ENCODE measurements at places on chromosomes 13 and 19.
A peak's percentile ranks its signal among the peaks of the same experiment; 100 is the strongest.

DNA sequence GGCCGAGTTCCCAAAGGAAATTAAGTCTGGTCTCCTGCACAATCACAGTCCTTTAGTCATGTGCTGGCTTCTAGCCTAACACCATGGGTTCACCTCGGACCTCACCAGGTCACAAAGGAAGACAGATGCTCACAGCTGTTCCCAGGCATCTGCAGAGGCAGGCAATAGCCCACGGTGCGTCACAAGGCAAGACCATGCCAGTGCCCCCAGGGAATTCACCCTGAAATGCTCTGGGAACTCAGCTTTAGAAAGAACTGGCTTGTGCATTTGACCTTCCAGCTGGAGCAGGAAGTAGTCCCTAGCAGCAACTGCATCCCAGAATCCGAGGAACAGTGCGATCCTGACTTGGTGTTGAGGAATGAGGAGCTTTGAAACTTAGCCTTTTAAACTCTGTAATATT is 96.8 kb upstream of the WASF3 start:
- no peak overlapping the region for H3K4me3 ChIP-seq
- H3K27ac ChIP-seq: no peak overlapping the region
- H3K36me3 ChIP-seq: no peaks in the 10 kb centered on the region
- peaks cover 11% of the 10 kb centered on the region for H3K4me1 ChIP-seq

- no peaks in the 10 kb centered on the region for H3K27me3 ChIP-seq
- DNase-seq: peak; percentile 74
- peak overlapping the region; percentile 96 for H3K27ac ChIP-seq
- peak overlapping the region; percentile 36 for H3K4me3 ChIP-seq
- H3K36me3 ChIP-seq: peaks cover 10% of the 10 kb centered on the region
Measured at GRCh38 chr19:6271721-6272410, 7.9 kb downstream of the MLLT1 start.

GRCh38 chr13:33188093-33188882 is 97.3 kb downstream of the STARD13 start:
- H3K4me3 ChIP-seq: no peak overlapping the region
- H3K27ac ChIP-seq: peak overlapping the region; percentile 65
- no peaks in the 10 kb centered on the region for H3K36me3 ChIP-seq
- no peaks in the 10 kb centered on the region for H3K27me3 ChIP-seq

GRCh38 chr19:9917321-9917720 is 19.0 kb downstream of the OLFM2 start:
- DNase-seq: peak; percentile 43
- H3K4me3 ChIP-seq: no peak overlapping the region
- no peak overlapping the region for H3K27ac ChIP-seq

DNA sequence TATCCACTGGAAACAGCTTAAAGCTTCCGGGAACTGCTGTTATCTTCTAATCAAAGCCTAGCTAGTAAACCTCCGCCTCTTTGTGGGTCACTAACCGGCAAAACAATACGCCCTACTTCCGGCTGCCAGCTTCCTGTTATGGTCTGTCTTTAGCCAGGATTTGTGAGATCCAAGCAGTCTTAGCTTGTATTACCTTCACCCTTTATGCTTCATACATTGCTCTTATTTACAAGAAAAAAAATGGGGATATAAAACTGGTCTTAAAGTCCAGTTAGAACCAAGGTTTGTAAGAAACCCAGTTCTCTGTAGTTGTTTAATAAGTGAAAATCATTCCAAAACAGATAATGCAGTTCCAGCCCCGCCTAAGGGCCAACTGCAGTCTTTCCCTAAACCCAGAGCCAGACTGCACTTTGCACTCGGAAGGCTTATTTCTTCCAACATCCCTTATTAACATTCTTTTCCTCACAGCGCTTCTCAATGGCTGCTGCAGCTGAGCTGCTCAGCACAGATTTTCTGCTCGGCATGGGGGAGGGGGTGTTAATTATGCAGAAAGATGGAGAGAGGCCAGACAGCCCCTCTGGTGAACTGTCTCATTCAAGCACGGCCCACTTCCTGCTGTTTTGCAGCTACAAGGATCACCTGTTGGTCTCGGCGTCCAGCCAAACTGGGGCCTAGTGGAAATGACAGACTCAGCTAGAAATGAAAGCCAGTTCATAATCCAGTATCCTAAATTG is 368.4 kb downstream of the KLF12 start:
- H3K36me3 ChIP-seq: no peaks in the 10 kb centered on the region
- peak; percentile 87 for DNase-seq
- no peak overlapping the region for H3K4me3 ChIP-seq
- H3K27me3 ChIP-seq: no peaks in the 10 kb centered on the region
- H3K27ac ChIP-seq: no peak overlapping the region

DNA sequence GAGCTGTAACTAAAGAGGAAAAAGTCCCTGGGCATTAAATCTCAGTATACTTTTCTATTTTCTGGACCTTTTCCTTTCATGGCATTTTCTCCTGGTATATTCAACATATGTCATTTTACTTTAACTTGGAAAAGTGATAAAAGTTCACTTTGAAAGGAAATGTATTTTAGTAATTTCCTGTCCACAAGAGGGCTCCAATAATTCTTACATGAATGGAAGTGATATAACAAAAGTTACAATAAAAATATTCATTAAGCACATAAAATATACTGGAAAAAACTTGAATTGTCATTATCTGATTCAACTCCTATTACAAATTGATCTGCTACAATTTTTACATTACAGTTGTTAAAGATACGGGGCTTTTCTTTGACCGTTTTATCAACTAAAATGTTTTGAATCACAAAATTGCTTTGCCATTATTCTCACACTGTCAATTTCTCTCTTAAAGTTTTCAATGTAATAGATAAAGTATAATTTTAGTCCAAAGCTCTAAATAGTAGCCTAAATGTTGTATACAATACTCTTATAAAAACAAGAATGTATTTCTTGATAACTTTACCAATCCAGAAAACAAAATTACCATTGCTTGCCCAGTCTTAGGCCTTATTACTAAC is 4.9 kb downstream of the UBL3 start:
- H3K27ac ChIP-seq: no peak overlapping the region
- H3K4me1 ChIP-seq: peaks cover 3% of the 10 kb centered on the region
- no peaks in the 10 kb centered on the region for H3K36me3 ChIP-seq

- no peak overlapping the region for H3K27ac ChIP-seq
- no peaks in the 10 kb centered on the region for H3K27me3 ChIP-seq
- peaks cover 12% of the 10 kb centered on the region for H3K4me1 ChIP-seq
Measured at GRCh38 chr13:29436291-29436690, 159.2 kb downstream of the SLC7A1 start.

DNA sequence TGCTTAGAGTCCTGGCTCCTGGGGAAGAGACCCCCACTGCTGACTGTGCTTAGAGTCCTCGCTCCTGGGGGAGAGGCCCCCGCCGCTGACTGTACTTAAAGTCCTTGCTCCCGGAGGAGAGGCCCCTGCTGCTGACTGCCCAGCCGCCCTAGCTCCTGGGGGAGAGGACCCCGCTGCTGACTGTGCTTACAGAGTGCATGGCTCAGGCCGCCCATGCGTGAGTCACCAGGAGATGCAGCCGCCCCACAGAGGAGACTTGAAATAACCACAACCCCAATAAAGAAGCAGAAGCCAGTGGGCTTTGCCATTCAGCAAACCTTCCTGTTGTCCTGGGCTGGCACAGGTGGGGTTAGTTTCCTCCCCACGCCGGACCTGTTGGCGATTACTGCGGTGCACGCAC is 79.2 kb upstream of the C13orf46 start:
- H3K27me3 ChIP-seq: no peaks in the 10 kb centered on the region
- DNase-seq: peak; percentile 85
- H3K4me3 ChIP-seq: no peak overlapping the region
- peaks cover 9% of the 10 kb centered on the region for H3K4me1 ChIP-seq
- peaks cover 28% of the 10 kb centered on the region for H3K36me3 ChIP-seq

DNA sequence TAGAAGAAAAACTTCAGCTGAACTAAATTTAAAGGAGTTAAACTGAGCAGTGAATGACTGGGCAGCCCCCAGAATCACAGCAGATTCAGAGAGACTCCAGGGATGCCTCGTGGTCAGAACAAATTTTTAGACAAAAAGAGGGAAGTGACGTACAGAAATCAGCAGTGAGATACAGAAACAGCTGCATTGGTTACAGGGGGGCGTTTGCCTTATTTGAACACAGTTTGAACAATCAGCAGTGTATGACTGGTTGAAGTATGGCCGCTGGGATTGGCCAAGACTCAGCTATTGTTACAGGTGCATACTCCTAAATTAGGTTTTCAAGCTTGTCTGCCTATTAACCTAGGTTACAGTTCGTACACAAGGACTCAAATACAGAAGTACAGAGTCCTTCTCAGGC is 2.2 kb upstream of the SPRYD7 start:
- no peak overlapping the region for H3K4me3 ChIP-seq
- no peaks in the 10 kb centered on the region for H3K4me1 ChIP-seq
- no peak overlapping the region for H3K27ac ChIP-seq
- no peaks in the 10 kb centered on the region for H3K27me3 ChIP-seq

DNA sequence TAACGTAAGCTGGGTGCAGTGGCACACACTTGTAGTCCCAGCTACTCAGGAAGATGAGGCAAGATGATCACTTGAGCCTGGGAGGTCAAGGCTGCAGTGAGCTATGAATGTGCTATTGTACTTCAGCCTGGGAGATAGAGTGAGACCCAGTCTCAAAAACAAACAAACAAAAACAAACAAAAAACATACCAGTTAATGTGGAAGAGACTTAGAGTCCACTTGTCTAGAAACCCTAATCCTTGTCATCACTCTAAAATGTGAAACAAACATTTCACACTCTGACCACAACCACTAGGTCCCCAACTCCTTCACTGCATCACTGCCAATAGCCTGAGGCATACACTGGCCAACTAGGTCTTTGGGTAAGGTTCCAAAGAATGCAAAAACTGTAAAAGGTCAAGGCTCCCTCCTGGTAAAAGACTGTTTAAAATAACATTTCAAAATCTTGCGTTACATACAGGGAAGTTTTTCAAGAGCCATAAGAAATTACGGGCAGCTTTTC is 28.6 kb upstream of the CYP2B6 start:
- H3K4me3 ChIP-seq: no peak overlapping the region
- no peaks in the 10 kb centered on the region for H3K4me1 ChIP-seq
- H3K27me3 ChIP-seq: no peaks in the 10 kb centered on the region
- H3K27ac ChIP-seq: no peak overlapping the region

DNA sequence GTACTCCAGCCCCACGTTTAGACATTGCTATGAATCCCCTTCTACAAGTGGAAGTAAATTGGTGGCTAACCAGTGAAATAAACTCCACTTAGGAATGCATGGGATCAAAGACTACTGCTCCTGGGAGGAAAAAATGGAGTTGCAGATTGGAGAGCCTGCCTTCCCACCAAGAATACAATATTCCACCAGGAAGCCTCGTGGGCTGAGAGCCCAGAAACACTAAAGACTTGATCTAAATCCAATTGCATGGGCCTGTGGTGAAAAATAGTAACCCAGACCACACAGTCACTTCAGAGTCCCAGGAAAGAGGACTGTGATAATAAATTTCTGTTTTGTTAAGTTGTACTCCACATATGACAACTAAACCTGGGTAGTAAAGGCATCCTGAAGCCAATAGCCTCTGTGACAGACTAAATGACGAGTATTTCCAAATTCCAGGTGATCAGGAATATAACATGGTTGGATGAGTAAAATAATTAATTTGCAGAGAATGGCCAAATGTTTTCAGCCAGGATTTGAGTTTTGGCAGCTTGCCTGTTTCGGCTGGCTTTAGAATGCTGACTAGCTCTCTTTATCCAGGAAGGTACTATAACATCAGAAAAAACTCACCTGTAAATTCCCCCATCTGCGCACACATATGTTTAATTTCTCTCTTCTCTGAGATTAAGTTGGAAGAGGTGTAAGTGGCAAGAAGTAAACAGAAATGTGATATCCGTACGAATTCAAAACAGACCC is 480.3 kb downstream of the LIG4 start:
- no peaks in the 10 kb centered on the region for H3K27me3 ChIP-seq
- no peaks in the 10 kb centered on the region for H3K36me3 ChIP-seq
- no peaks in the 10 kb centered on the region for H3K4me1 ChIP-seq
- DNase-seq: peak; percentile 59

GRCh38 chr13:30726192-30726591 is 9.2 kb upstream of the ALOX5AP start:
- H3K4me3 ChIP-seq: no peak overlapping the region
- DNase-seq: no peak
- H3K27ac ChIP-seq: no peak overlapping the region
- no peaks in the 10 kb centered on the region for H3K36me3 ChIP-seq
- peaks cover 3% of the 10 kb centered on the region for H3K4me1 ChIP-seq
- H3K27me3 ChIP-seq: no peaks in the 10 kb centered on the region

GRCh38 chr19:33124207-33125098 is 7.5 kb upstream of the WDR88 start:
- no peak overlapping the region for H3K27ac ChIP-seq
- no peaks in the 10 kb centered on the region for H3K27me3 ChIP-seq
- H3K4me1 ChIP-seq: no peaks in the 10 kb centered on the region

DNA sequence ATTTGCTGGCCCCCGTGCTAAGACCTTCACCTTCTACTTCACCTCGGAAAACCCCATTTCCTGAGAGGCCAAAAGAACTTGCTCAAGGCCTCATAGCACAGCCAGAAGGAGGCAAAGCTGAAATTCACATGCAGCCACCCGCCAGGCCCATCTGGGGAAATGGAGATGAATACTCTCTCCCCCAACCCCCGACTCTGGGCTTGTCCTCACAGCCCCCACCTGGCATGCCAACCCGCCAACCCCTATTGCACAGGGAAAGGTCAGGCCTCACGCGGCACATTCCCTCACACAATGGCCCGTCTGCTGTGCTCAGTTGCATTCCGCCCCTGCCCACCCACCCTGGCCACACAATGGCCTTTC is 3.2 kb downstream of the PRX start:
- no peak for DNase-seq
- no peaks in the 10 kb centered on the region for H3K36me3 ChIP-seq
- no peaks in the 10 kb centered on the region for H3K27me3 ChIP-seq
- no peak overlapping the region for H3K27ac ChIP-seq

DNA sequence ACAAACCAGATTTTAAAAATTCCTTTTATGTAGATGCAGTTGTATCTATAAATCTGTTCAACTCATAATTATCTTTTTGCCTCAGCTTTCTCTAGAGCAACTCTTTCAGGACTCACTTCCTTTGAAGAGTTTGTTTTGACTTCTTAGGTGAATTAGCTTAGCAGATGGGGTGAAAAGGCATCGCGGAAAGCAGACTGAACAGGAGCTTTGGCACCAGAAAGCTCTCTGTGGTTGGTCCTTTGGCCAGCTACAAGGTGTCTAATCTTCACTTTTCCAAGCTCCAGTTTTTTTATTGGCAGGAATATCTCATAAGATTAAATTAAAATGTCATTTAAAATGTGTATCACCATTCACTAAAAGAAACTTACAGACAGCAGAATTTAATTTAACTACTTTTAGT is 60.6 kb upstream of the KLF12 start:
- H3K4me1 ChIP-seq: no peaks in the 10 kb centered on the region
- no peaks in the 10 kb centered on the region for H3K36me3 ChIP-seq

GRCh38 chr19:3319643-3320353 is 46.6 kb upstream of the NFIC start:
- no peak overlapping the region for H3K27ac ChIP-seq
- peak; percentile 87 for DNase-seq
- H3K4me1 ChIP-seq: no peaks in the 10 kb centered on the region
- no peaks in the 10 kb centered on the region for H3K27me3 ChIP-seq
- no peaks in the 10 kb centered on the region for H3K36me3 ChIP-seq

DNA sequence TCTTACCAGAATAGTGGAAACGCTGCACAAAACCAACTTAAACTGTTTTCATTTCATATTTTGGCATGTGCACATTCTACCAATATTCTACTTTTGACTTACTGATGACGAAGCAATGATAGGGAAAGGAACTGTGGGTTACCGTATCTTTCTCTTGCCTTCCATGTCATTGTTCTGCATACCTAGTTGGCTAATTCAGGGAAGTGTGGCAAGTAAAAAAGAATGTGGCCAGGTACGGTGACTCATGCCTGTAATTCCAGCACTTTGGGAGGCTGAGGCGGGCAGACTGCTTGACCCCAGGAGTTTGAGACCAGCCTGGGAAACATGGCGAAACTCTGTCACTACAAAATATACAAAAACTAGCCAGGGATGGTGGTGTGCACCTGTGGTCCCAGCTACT is 108.2 kb downstream of the SIPA1L3 start:
- DNase-seq: no peak
- no peak overlapping the region for H3K27ac ChIP-seq
- no peaks in the 10 kb centered on the region for H3K27me3 ChIP-seq
- no peaks in the 10 kb centered on the region for H3K4me1 ChIP-seq

Measured in fibroblast of lung (primary cell).